Fibroblast of skin of abdomen (primary cell): ENCODE measurements at places on chromosomes 1 and 21.

DNA sequence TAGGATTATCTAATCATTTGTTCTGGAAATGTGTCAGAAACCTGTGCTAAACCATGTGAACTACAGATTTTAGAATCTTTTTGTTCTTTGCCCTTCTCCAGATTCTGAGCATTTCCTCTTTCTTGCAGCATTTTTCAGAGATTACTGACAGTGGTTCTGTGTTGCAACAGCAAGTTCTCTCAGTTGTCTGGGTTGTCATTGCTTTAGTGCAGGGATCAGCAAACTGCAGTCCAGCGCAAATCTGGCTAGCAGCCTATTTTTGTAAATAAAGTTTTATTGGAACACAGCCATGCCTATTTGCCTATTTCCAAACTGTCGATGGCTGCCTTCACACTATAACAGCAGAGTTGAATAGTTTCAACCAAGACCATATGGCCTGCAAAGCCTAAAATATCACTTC, 66.3 kb upstream of the LRRC8D start:
- DNase-seq: peak; percentile 72

- DNase-seq: no peak
Observed at GRCh38 chr1:61446531-61446991, 278.4 kb downstream of the TM2D1 start.

DNA sequence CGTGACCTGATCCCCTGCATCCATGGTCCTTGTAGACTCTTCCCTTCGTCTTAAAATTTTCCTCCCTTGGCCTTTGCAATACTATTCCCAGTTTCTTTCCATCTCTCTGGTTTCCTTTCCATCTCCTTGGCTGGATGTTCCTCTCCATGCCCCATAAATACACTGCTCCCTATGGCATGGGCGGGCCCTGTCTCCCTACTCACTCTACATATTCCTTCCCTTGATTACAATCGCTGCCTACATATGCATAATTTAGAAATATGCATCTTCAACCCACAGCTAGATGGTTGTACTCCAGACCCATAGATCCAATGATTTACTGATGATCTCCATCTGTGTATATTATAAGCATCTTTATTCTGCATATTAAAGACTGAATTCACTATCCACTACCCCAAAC, 405.0 kb downstream of the NTNG1 start:
- no peak for DNase-seq

DNA sequence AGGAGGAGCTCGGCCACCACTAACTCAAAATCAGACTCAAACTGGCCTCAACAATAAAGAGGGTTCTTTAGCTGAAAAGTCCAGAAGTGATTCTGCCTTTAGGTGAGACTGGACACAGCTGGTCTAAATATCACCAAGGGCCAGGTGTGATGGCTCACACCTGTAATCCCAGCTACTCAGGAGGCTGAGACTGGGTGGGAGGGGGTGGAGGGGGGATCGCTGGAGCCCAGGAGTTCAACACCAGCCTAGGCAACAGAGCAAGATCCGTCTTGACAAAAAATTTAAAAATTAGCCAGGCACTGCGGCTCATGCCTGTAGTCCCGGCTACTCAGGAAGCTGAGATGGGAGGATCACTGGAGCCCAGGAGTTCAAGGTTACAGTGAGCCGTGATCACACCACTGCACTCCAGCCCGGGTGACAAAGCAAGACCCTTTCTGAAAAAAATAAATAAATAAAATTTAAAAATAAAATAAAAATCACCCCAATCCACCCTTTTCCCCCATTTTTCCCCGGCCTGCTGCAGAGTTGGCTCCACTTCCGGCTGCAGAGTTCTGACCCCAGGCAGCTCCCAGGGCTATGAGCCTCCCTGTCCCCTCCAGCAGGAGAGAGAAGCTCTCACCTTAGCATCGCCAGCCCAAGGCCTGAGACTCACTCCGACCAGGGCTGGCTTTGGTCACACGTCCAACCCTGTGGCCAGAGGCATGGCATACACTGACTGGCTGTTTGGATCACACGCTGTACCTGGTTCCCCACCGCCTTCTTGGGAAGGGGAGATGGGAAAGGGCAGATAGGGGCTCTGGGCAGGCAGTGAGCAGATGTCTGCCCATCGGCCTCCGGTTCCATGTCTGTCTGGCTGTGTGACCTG, 87.3 kb upstream of the IFFO2 start:
- DNase-seq: no peak

DNA sequence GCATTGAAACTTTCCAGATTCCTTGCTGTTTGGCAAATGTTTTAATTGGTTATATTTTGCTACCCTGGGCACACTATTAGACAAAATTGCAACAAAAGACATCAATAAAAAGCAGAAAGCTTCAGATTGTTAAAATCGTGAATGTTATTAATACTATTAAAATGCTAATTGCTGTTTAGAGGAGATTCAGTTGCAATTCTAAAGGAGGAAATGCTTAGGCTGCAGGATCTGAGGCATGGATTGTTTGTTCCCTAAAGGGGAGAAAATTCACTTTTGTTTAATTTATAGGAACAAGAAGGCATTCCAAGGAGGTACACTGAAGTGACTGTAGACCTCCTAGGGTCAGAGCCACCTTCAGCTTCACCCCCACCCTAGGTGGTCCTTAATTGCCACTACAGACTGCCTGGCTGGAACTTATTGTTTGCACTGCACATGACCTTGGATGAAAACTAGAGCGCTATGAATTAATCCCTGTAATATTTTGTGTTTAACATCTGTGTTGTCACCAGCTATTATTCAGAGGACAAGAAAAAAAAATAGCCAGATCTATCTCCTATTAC, 1266.9 kb upstream of the ADGRL2 start:
- no peak for DNase-seq

DNA sequence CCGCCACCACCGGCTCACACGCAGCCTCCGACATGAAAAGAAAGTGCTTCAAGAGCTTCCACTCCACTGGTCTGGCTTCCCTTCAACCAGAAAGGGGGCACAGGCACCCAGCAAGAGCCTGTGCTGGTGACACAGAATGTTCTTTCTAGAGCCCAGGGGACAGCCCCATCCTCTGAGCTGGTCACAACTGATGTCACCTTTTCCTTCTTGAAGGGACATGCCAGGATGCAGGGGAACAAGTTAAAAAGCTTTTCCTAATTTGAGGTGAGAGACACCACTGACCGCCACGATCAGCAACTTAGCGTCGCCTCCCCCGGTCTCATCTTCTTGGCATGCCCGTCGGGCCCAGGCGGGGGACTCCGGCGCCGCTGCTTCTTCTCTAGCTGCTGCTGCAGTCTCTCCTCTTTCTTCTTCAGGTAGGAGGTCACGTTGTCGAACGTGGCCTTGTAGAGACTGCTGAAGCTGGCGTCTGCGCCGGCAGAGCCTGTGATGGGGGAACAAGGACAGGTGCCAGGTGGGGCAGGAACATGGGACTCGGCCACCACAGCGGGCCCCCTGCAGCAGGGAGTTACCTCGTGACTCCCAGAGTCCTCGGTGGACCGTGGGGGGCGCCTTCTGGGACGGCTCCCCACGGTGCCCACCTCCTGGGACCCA, 29.5 kb downstream of the WDR4 start:
- no peak for DNase-seq

DNA sequence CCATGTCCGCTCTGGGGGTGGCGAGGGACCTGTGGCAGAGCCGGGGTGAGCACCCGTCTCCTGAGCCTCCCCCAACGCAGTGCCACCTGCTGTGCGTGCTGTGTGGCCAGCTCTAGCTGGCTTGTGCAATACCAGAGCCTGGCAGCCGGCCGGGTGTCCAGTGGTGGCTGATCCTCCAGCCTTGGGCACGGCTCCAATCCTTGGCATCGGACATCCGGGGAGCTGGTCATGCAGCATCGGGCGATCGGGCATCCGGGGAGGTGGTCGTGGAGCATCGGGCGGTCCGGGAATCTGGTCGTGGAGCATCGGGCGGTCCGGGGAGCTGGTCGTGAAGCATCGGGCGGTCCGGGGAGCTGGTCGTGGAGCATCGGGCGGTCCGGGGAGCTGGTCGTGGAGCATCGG, 8.1 kb downstream of the SLX9 start:
- no peak for DNase-seq

DNA sequence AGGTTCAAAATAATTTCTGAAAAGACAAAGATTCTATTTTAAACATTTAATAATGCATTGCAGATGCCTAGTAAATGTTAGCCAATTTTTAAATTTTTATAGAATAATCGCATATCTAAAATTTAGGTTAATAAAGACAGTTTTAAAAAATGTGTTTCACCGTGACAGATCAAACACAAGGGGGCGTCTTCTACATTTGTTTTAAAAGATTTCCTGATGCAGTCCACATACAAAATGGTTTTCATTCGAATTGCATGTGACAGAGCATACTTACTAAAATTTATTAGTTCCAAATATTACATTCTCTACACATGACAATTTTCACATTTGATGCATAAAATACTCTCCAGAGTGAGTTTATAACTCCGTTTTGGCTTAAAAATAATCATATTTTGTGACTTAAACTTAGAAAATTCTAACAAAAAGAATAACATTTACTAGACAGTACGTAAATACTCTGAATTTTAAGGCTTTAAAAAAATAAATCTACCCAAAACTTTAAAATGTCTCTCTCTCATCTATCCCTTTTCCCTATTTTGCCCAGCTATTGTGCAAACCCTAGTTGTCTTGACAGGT, 75.5 kb downstream of the ADAMTS1 start:
- DNase-seq: peak; percentile 68

DNA sequence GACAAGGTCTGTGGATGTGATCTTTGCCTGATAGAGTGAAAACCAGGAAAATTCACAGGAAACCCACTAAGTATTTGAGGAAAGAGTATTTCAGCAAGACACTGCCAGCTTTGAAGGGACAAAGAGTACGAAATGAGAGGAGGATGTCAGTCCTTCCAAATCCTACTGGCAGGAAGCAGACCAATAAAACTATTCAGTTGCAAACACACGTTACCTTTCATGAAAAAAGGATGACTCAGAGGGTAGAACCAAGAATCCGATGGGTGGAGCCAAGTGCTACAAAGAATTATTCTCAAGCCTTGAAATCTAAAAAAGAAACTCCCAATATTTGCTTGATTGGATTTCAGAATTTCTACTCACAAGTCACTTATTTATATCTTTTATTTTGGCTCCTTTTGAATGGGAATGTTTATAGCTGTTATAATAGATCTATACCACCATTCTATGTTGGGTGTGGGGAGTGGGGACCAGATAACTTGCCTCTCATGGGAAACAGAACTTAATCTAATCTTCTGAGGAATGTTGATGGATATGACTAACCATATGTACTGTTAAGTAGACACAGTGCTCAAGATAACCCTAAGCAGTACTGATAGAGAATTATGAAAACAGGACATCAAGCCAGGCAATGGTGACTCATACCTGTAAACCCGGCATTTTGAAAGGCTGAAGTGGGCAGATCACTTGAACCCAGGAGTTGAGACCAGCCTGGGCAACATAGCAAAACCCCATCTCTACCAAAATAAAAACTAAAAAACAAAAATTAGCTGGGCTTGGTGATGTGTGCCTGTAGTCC, 19.3 kb upstream of the HEATR1 start:
- DNase-seq: no peak

DNA sequence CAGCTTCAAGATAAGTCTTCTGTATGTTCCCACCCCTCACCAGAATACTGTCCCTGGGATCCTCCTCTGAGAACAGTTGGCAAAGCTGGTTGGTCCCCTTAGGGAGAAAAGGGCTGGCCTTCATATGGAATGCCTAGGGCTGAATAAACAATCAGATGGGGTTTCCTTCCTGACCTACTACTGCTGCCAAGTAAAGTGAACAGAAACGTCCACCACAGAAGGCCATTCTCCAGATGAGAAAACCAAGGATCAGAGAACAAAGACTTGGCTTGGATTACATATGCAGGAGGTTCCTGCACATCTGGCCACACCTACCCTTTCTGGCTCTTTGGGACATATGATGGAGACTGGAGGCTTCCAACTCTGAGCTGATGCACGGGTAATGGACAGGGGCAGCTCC, 194.5 kb downstream of the HIVEP3 start:
- no peak for DNase-seq

DNA sequence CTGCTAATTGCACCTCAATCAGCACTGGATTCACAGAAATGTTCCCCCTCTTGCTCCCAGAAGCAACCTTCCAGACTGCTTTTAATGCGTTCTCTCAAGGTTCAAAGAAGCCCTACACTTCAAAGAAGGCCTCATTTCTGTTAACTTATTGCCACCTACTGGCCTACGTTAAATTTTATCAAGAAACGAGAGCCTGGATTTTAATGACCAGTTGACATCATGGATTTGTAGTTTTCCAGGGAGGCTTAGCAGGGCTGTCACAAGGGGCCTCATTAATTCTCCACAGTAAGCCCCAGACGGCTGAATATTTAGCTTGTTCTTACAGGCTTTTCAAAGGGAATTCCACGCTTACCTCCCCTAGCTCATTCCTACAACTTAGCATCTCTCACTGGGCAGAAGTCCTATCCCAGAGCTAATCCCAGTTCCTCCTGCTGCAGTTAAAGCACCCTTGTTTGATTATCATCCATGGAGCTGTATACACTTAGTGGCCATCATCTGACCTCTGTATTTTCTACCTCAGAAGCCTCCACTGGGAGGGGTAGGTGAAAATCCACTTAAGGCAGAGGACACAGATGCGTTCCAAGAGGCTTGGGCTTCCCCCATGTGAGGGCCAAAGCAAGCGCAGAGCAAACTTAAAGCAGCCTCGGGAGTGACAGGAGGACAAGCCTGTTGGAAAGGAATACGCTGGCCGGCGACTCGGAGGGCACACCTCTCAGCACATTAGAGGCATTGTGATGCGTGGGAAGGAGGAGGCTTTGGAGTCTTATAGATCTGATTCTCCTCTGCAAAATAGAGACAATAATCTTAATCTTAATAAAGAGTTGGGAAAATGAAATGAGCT, 32.2 kb upstream of the CYP4X1 start:
- DNase-seq: no peak
